Uterine smooth muscle cell (primary cell): ENCODE measurements at places on chromosomes 13 and 19. TPM values are rescaled to one million over a fixed set of nuclear protein-coding genes. Genes with fewer than 3 reads are reported as not detected.

The DYRK1B gene
- 6.6 and 11.1 TPM in 2 replicates for total RNA-seq

The CLDN10 gene
- total RNA-seq = not detected in 2 replicates

The PTGIR gene
- total RNA-seq = 3.7 and 6.2 TPM in 2 replicates

The APOC1 gene
- 1.4 TPM in 1 of 2 replicates, not detected in the other for total RNA-seq

The HIF3A gene
- 0.75 and 8.7 TPM in 2 replicates for total RNA-seq

The EBI3 gene
- not detected in 2 replicates for total RNA-seq

The PCDH17 gene
- total RNA-seq = not detected in 2 replicates

The GTF3A gene
- total RNA-seq = 118 and 140 TPM in 2 replicates

The CGB5 gene
- not detected in 2 replicates for total RNA-seq

The PODNL1 gene
- under 0.01 and 1.2 TPM in 2 replicates for total RNA-seq

The ZNF724 gene
- total RNA-seq = 4.2 and 11.6 TPM in 2 replicates

The ICAM4 gene
- 0.33 and 0.75 TPM in 2 replicates for total RNA-seq

The MYO16 gene
- under 0.01 TPM in 1 of 2 replicates, not detected in the other for total RNA-seq

The CPAMD8 gene
- 0.66 and 1.5 TPM in 2 replicates for total RNA-seq

The KIR3DL2 gene
- not detected in 2 replicates for total RNA-seq

The SLC25A41 gene
- total RNA-seq = 0.11 TPM in 1 of 2 replicates, not detected in the other

The C1QTNF9 gene
- under 0.01 TPM in 1 of 2 replicates, not detected in the other for total RNA-seq

The KPNA3 gene
- 34.9 and 41.3 TPM in 2 replicates for total RNA-seq

The PSG6 gene
- total RNA-seq = 0.11 TPM in 1 of 2 replicates, not detected in the other

The B3GNT8 gene
- 1.5 TPM in 2 replicates for total RNA-seq

The MYO1F gene
- 0.12 and 0.22 TPM in 2 replicates for total RNA-seq

The KMT2B gene
- 7.5 TPM in 2 replicates for total RNA-seq

The LENG9 gene
- 8.2 and 13.2 TPM in 2 replicates for total RNA-seq

The PRTN3 gene
- not detected in 2 replicates for total RNA-seq

The CCNE1 gene
- total RNA-seq = 5.4 and 5.6 TPM in 2 replicates

The ZIK1 gene
- total RNA-seq = 4.7 and 9.2 TPM in 2 replicates
